ENCODE measurements at places on chromosomes 7 and 10.

DNA sequence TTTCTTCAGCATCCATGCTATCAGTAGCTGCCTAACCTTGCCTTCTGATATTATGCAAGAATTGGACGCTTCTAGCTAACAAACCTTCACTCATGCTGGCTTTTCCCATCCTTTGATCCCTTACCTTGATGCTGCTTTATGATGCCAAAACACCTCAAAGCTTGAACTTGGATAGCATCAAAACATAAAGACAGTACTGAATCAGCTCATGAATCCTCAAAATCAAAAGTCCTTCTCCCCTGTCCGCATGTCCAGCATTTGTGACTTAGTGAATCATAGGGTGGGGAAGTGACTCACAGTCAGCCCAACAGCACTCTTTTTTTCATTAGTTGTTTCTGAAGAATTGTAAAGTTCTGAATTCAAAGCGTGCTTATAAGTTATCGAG, 89.5 kb upstream of the PIK3CG start:
- no peak for DNase-seq

GRCh38 chr7:139960157-139960556, 102.6 kb downstream of the PARP12 start:
- no peak for DNase-seq

DNA sequence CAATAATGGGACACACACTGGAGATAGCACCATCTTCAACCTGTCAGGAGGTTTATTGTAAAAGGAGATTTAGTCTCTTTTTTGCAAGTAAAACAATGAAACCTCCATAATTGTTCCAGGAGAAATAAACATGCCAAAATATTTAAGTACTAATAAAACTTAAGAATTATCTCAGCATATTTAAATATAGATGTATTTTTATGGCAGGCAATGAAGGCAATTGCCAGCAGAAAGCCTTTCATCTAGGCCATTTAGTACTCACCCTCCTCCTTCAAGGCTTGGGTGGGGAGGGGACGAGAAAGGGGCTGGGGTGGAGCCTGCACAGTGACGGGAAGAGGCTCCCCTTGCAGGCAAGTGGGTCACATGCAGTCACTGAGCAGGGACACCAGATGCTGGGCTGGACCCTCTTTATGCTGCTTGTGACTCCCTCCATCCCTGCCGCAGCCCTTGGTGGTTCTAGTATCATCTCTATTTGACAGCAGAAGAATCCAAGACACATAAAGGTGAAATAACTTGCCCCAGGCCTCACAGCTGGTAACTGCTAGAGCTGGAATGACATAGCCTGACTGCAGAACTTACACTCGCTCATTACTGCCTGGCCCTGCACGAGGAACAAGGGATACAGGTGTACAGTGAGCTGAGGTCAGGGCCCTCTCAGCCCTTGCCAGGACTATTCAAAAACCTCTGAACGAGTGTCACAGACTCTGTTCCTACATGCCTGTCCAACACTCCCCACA, 449.5 kb upstream of the ZMIZ1 start:
- no peak for DNase-seq

GRCh38 chr10:29174389-29174788, 114.5 kb upstream of the LYZL1 start:
- DNase-seq, result no peak

GRCh38 chr7:116327752-116328151, 117.4 kb downstream of the TES start:
- no peak for DNase-seq

GRCh38 chr10:131211965-131212619, 99.4 kb downstream of the TCERG1L start:
- DNase-seq, result no peak

- DNase-seq, result no peak
Measured at GRCh38 chr7:3162289-3162688, 118.6 kb upstream of the CARD11 start.

DNA sequence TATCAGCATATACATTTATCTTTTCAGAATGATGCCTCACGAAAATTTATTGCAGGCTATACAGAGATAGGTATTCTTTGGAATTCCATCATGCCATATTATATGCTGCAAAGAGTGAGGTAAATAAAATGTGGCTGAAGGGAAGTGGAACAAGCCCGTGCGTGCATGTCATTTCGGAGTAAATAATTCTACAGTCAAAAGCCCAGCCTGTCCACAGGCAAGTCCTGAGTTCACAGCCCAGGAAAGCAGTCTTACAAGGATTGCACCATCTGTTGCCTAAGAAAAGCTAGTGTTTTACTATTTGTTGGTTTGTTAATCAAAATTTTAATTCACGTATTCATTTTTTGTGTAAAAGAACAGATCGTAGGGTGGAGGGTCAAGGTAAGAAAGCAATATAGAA, 292.4 kb upstream of the AKR1E2 start:
- DNase-seq, result no peak

DNA sequence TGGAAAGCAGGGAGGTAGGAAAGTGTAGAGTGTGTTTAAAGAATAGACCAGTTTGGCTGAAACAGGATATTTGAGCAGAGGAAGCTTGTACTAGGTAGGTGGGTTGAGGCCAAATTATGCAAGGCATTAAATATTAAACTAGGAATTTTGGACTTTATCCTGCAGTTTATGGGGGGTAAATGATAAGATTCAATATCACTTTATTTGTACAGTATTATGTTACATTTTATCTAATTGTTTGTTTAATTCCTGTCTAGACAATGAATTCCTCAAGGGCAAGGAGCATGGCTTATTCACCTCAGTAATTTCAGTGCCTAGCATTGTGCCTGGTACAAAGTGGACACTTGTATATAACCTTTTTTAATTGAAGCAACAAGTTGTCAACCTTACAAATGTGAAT, 125.9 kb downstream of the CFTR start:
- no peak for DNase-seq

- DNase-seq, result no peak
Measured at GRCh38 chr10:78903341-78903940, 165.3 kb upstream of the ZMIZ1 start.

- no peak for DNase-seq
Measured at GRCh38 chr7:41085244-41085643, 617.6 kb downstream of the INHBA start.

DNA sequence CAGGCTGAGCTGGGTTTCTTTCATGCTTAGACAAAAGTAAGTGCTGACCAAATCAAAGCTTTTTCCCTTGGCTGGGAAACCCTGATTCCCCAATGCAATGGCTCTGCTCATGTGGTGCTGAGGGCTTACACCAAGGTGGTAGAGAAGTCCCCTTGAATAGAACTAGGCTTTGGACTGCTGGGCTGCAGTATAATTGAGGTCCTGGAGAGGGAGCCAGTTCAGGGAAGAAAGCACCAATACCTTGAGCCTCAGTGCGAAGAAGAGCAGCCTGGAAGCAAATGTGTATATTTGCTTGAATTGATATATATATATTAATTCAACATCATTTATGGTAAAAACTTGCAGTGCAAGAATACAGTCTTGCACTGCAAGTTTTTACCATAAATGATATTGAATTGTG, 391.1 kb downstream of the RPS24 start:
- peak; percentile 8 for DNase-seq

DNA sequence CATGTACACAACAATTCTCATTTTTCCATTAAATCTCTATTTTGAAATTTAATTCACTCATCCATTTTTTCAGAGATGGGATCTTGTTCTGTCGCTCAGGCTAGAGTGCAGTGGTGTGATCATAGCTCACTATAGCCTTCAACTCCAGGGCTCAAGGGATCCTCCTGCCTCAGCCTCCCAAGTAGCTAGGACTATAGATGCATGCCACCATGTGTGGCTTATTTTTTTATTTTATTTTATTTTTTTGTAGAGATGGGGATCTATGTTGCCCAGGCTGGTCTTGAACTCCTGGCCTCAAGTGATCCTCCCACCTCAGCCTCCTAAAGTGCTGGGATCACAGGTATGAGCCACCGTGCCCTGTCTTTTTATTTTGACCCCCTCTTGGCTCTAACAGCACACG, 203.8 kb upstream of the KLF14 start:
- no peak for DNase-seq

DNA sequence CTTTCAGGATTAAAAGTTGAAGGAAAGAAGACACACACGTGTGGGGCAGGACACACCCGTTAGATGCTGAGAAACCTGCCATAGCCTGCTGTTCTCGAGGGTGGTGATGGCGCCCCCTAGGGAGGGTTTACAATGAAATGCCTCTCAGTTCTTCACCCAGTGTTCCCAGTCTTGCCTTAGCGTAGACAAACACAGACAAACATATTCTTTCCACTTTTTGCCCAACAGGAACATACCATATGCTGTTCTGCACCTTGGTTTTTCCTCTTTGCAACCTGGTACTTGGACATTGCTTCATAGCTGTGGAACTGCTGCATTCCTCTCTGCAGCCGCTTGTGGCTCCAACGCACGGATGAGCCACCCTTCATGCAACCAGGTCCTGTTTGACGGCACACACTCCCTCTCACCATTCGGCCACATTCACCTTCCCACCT, 23.3 kb upstream of the HSPA12A start:
- peak; percentile 41 for DNase-seq

- peak; percentile 15 for DNase-seq
Measured at GRCh38 chr10:71494980-71495381, 98.3 kb downstream of the CDH23 start.

GRCh38 chr7:25638590-25639244, 410.4 kb upstream of the NPVF start:
- no peak for DNase-seq

- no peak for DNase-seq
Measured at GRCh38 chr10:103722632-103723031, 132.7 kb downstream of the SH3PXD2A start.

GRCh38 chr7:5363729-5364128, 59.9 kb downstream of the TNRC18 start:
- no peak for DNase-seq

- peak; percentile 92 for DNase-seq
Measured at GRCh38 chr7:68125168-68125567, 1128.5 kb downstream of the TYW1 start.

DNA sequence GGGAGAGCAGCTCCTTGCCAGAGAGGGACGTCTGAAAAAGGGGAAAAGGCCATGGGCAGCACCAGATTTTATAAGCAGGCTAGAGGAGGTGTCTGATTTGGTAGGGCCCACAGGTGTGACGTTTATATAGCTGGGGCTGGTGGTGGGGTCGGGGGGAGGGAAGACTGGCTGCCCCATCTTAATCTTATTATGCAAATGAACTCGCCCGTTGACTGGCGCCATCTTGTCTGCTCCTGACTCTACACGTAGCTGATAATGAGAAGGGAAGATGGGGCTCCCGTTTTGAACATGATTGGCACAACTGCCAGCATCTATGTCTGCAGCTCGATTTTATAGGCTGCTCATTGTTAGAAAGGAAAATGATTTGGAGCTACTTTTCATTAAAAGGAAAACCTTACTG, 28.6 kb upstream of the CADPS2 start:
- DNase-seq, result no peak

GRCh38 chr7:47226696-47227095, 355.2 kb downstream of the TNS3 start:
- DNase-seq, result no peak

DNA sequence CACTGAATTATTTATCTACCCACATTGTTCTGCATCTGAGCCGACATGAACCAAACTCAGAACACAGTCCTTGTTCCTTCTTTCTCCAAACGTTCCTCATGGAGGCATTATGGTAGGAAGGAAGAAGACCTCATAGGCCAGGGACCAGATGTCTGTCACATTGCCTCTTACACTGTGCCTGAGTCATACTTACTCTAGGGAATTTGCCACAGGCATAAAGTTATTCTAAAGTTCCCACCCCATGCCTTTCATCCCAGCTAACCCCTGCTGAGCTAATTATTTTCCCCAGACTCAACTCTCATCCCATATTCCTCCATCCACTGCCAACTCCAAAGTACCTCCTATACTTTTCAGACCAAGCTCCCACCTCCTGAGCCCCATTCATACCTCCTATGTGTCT, 21.2 kb downstream of the MAT1A start:
- DNase-seq, result no peak

DNA sequence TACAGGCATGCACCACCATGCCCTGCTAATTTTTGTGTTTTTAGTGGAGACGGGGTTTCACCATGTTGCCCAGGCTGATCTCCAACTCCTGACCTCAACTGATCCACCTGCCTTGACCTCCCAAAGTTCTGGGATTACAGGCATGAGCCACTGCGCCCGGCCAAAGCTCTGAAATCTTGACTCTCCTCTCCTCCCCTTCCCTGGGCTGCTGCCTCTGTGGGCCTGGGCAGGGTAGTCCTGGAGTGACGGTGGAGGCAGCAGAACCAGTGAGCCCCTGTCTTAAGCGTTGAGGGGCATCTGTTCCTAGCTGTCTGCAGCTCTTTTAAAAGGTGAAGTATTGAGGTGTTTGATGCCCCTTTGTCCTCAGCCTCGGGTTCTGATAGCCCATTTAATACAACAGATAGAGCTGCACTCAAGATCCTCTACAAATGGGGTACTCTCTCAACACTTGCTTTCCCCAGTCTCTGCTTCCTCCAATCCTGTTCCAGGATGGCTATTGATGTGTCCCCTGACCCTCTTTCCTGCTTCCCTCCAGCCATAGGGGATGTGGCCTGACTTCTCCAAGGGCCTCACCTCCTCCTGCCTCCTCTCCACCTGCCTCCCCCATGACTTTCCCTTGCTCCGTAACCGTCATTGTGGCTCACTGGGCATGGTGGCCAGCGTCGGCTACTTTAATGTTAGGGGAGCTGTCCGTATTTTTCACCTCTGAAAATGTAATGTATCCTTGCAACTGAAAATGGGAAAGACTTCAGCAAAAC, 442.5 kb downstream of the GLRX3 start:
- DNase-seq, result no peak

GRCh38 chr10:98509745-98510144, 63.0 kb upstream of the HPS1 start:
- DNase-seq, result no peak

GRCh38 chr10:22690158-22690557, 24.2 kb downstream of the PIP4K2A start:
- no peak for DNase-seq

DNA sequence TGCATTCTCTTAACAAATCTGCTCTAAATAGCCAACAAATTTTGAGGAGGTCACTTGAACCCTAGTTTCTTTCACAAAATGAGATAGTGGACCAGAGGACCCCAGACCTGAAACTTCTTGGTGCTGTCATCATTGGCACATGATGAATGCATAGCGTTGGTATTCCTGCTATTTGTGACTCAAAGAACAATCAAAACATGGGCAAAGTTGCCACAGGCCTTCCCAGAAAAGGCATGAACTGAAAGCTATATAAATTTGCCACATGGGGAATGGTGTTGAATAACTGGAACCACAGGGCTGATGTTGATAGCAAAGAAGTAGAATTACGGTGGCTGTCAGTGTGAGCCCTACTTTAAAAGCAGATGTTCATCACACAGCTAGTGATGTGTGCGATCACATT, 219.9 kb upstream of the KMT2E start:
- no peak for DNase-seq

GRCh38 chr10:33129141-33129995, 171.3 kb upstream of the ITGB1 start:
- DNase-seq, result no peak

DNA sequence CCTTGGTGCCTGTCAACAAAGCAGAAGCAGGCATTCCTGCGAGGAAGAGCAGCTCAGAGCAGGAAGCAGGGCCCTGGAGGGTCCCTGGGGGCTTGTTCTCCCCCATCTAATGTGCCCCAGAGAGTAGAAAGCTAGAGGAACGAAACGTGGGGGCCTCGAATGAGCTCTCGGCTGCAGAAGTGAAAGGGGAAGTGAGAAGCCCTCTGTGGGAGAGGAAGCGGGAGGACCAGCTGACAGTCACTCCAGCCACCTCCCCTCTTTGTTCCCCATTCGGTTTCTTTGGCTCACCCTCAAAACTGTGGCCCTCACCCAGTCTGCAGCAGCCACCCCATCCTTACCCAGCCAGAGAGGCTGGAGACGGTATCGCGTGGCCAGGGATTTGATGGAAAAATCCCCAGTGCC, 25.0 kb downstream of the C10orf105 start:
- DNase-seq, result peak; percentile 84
